B cell (primary cell): ENCODE measurements at places on chromosomes 5 and 9. TPM values are rescaled to one million over a fixed set of nuclear protein-coding genes. Genes with fewer than 3 reads are reported as not detected.

DNA sequence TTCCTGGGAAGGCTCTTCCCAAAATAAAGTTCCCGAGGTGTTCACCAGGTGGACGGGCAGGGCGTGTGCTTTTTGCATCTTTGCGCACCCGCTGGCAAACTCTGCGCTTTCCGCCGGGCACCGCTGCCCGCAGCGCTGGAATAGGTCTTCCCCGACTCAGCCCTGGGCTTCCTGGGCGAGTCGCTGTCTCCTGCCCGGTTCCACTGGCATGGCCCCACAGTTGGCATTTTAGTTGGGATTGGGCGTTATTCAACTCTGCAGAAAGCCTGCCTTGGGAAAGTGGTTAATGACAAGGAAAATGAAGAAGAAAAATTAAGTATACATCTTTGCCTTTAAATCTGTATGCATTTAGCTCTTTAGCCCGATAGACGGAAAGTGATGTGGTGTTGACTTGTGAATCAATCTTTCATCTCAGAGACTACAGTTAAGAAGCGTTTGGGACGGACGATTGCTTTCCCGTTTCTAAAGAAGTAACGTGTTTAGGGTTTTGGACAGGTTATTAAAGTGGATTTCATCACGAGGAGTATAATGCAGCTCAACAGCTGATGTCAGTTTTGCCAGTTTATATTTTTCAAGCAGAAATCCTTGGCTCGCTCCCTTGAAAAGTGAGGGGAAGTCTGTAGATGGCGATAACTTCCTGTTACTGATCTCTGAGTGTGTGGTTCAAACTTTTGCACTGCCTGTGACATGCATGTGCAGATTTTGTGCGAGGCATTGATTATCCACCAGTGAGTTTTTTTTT, 946 bp downstream of the ADCY2 start:
- no peaks in the 10 kb centered on the region for H3K36me3 ChIP-seq
- no peak for DNase-seq
- no peaks in the 10 kb centered on the region for H3K27me3 ChIP-seq
- H3K27ac ChIP-seq, result no peak overlapping the region

S100Z gene
- polyA plus RNA-seq, result 0.68 and 1.0 TPM in 2 replicates

COL23A1 gene
- polyA plus RNA-seq, result 0.07 TPM in 1 of 2 replicates, not detected in the other

- no peaks in the 10 kb centered on the region for H3K4me1 ChIP-seq
- no peak overlapping the region for H3K4me3 ChIP-seq
- no peaks in the 10 kb centered on the region for H3K27me3 ChIP-seq
Observed at GRCh38 chr5:40743771-40744170, 12.0 kb downstream of the TTC33 start.

DNA sequence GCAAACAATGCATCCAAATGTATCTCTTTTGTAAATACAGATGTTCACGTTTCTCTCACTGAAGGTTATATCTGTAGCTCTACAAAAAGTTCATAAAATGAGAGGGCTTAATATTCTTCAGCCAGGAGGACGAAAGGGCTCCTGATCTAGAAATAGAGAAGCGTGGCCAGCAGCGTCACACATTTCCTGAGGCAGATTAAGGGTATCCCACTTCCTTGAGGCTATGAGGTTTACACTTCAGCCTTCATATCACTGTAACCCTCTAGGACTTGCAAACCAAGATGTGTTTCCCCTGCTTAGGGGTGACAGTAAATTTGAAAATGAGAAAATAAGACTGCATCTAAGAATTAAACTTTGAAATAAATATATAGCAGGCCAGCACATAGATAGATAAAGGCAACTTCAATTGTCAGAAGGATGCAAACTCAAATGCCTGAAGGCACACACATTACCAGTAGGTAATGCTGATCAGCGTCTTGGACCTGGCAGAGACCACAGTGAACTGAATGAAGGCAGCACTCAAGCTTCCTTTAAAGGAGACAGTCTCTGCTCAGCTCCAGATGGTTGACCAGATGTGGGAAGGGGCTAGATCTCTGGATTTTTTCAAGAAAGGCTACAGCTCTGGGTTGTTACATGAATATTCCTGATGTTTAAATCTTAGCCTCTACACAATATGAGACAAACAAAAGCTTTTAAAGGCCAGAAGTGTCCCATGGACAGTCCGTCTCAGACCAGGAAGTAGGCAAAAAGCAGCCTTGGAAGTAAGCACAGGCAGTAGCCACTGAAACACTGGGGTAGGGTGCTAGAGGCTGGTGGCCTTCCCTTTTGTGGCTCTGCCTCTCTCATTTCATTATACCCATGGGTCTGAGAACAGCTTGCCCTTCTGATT, 197.7 kb downstream of the MCTP1 start:
- no peaks in the 10 kb centered on the region for H3K27me3 ChIP-seq
- H3K4me3 ChIP-seq, result no peak overlapping the region
- H3K36me3 ChIP-seq, result no peaks in the 10 kb centered on the region
- H3K27ac ChIP-seq, result no peak overlapping the region

GRCh38 chr5:33398501-33398900, 42.3 kb upstream of the TARS1 start:
- H3K4me1 ChIP-seq, result no peaks in the 10 kb centered on the region
- no peak overlapping the region for H3K27ac ChIP-seq
- no peak overlapping the region for H3K4me3 ChIP-seq

GRCh38 chr5:40106847-40107246, 572.9 kb upstream of the PTGER4 start:
- H3K36me3 ChIP-seq, result no peaks in the 10 kb centered on the region
- no peak for DNase-seq
- no peak overlapping the region for H3K4me3 ChIP-seq
- H3K27ac ChIP-seq, result no peak overlapping the region

GRCh38 chr5:109451146-109451545, 41.4 kb upstream of the PJA2 start:
- no peak overlapping the region for H3K27ac ChIP-seq
- H3K36me3 ChIP-seq, result no peaks in the 10 kb centered on the region
- H3K27me3 ChIP-seq, result no peaks in the 10 kb centered on the region
- H3K4me1 ChIP-seq, result no peaks in the 10 kb centered on the region

TAF11L5 gene
- polyA plus RNA-seq, result not detected in 2 replicates

GRCh38 chr5:155905364-155905763, 421.6 kb upstream of the SGCD start:
- no peaks in the 10 kb centered on the region for H3K36me3 ChIP-seq
- no peaks in the 10 kb centered on the region for H3K4me1 ChIP-seq
- H3K4me3 ChIP-seq, result no peak overlapping the region
- H3K27ac ChIP-seq, result no peak overlapping the region
- DNase-seq, result no peak
- H3K27me3 ChIP-seq, result no peaks in the 10 kb centered on the region

DNA sequence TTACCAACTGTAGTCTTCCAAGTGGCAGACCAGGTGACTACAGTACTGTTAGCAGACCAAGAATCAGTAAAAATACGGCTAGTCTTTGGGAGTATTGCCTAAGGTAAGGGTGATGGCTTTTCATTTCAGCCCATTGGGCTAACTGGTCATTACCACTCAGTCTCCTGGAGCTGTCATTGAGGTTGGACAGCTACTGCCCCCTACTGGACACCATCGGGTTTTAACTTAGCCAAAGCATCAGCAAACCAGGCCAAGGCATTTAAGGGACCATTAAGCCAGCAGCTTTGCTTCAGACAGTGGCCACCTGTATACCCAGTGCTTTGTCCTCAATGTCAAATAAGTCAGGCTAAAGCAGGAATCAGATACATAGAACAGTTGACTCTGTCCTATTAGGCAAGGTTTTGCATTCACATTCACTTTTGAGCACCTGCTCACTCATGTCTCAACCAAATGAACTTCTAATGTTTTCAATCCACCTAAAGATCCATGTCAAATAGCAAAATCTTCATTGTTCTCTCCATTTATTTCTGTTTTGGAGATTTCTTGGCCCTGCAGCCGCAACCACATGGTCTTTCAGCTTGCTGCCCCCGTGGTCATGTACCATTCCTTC, 117.2 kb downstream of the INVS start:
- H3K27ac ChIP-seq, result no peak overlapping the region
- peaks cover 2% of the 10 kb centered on the region for H3K36me3 ChIP-seq
- H3K4me1 ChIP-seq, result no peaks in the 10 kb centered on the region
- peak; percentile 81 for DNase-seq
- no peak overlapping the region for H3K4me3 ChIP-seq

- H3K36me3 ChIP-seq, result no peaks in the 10 kb centered on the region
- no peak for DNase-seq
- H3K27ac ChIP-seq, result no peak overlapping the region
Observed at GRCh38 chr5:29462241-29462640, 1731.2 kb upstream of the CDH6 start.

DNA sequence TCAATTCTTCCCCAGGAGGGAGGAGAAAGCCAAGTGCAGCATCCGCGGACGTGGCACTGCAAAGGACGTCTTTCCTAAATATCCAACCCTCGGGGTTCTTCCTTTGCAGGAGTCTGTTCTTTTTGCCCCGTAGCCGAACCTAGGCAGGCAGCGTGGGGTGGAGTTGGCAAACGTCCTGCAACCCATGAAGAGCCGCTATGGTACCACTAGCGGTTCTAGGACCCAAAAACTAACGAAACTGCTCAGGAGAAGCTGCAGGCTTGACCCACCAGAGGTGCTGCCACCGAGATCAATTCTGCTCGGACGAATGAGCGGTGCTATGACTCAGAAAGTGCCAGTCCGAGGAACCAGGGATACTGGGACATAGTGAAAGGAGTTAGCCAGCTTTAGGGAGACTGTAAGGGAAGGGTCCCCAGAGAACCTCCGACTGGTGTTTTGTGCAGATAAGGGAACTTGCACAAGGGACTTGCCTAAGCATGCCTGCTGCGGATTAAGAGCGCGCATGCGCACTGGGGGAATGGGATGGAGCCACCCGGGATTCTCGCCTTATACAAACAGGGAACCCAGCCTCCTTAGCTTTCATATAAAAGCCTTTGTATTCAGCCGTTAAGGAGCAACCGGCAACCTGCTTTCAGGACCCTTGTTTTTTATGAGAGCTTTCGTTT, 32.7 kb downstream of the ANXA2R start:
- peaks cover 20% of the 10 kb centered on the region for H3K4me1 ChIP-seq
- H3K27me3 ChIP-seq, result no peaks in the 10 kb centered on the region
- DNase-seq, result no peak
- peak overlapping the region; percentile 74 for H3K4me3 ChIP-seq

DNA sequence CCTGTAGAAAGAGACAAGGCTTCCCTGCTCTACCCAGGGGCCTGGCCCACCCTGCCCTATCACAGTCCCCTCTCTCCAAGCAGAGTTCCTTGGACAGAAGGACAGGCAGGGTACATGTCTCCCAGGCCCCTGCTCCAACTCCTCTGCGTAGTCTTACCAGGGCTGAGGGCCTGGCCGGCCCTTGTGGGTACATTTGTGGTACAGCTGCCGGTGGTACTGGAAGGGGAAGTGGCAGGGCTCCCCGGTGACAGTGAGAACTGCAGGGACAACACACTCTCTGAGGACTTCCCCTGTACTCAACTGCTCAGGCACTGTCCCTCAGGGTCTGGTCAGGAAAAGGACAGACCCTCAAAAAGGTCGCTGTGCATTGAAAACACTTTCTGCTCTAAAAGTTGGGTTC, 3.6 kb downstream of the F12 start:
- no peak overlapping the region for H3K27ac ChIP-seq
- no peaks in the 10 kb centered on the region for H3K36me3 ChIP-seq
- peaks cover 50% of the 10 kb centered on the region for H3K4me1 ChIP-seq
- peak; percentile 77 for DNase-seq

GRCh38 chr9:19698960-19699359, 89.9 kb downstream of the SLC24A2 start:
- H3K4me1 ChIP-seq, result no peaks in the 10 kb centered on the region
- no peak overlapping the region for H3K27ac ChIP-seq
- H3K27me3 ChIP-seq, result no peaks in the 10 kb centered on the region
- DNase-seq, result no peak
- no peak overlapping the region for H3K4me3 ChIP-seq

DNA sequence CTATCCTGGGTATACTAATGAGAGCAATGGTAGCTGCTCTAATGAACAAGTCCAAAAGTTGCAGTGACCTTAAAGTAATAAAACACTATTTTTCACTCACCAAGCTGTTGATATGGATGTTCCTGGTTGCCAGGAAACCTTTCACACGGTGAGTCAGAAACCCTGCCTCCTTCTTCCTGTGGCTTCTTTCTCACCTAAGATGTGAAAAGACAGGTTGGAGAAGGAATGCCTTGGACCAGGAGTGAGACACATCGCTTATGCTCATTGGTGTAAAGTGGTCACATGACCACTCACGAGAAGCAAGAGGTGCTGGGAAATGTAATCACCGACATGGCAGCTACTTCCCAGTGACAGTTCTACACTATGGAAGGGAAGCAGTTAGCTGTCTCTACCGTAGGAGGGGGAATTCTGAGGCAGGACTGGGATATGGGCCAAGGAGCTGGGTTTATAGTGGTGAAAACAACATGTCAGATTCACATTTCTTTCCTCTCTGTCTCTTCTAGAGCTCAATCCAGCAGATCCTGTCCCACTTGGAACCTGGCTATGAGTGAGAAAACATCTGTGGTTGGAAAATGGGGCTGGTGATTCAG, 320.4 kb upstream of the KLF4 start:
- H3K4me1 ChIP-seq, result no peaks in the 10 kb centered on the region
- no peak overlapping the region for H3K27ac ChIP-seq
- H3K27me3 ChIP-seq, result no peaks in the 10 kb centered on the region
- DNase-seq, result no peak

- no peak for DNase-seq
- no peaks in the 10 kb centered on the region for H3K4me1 ChIP-seq
- H3K27ac ChIP-seq, result no peak overlapping the region
Observed at GRCh38 chr5:65994117-65994786, 67.9 kb downstream of the ERBIN start.

SLC6A7 gene
- polyA plus RNA-seq, result not detected in 2 replicates
